Brain microvascular endothelial cell (primary cell): ENCODE measurements at places on chromosomes 6 and 20.
A peak's percentile ranks its signal among the peaks of the same experiment; 100 is the strongest.

GRCh38 chr6:136192902-136193301 lies 57.2 kb downstream of the MTFR2 start:
- no peak for DNase-seq

DNA sequence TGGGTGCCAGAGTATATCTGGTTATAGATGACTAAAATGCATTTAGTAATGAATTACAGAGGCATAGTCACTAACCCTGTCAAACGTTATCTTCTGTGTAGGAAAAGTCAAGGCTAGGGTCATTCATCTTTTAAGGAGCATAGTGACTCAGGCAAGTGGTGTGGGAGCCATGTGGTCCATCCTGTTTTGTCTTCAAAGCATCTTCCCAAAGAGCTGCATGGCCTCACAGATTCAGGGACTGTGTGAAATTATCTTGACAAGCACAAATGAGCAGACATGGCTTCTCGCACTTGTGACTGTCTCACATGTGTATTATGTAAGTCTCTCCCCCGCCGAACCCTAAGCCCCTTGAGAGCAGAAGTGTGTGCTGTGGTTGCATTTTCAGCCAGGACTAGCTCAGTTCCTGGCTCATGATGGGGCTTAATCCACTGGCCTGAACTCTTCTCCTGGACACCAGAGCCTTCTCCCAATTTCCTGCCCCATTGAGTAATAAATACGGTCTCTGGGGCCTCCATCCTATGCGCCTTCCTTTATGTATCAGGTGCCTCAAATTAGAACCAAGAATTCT lies 769.1 kb downstream of the QKI start:
- DNase-seq, result no peak

DNA sequence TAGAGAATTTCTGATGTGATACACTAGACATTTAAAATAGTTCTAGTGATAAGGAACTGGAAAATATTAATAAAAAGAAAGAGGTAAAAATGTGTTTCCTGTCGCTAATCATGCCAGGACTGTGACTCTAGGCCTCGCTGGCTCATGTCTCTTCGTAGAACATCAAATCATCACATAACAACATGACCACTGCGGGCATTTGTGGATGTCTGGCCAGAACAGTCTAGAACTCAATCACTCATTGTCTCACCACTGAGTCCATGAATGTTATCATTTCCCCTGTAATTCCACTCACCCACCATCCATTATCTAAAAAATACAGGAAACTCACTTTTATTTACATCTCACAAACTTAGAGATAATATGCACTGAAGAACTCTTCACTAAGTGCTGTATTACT lies 3.4 kb downstream of the HMGN3 start:
- DNase-seq, result no peak

GRCh38 chr6:31114541-31114878 lies at the start of gene PSORS1C1:
Gene PSORS1C1 (plus strand): TSS chr6:31114800. CDS start chr6:31129633, 14,833 bp downstream.
- DNase-seq, result peak; percentile 92

DNA sequence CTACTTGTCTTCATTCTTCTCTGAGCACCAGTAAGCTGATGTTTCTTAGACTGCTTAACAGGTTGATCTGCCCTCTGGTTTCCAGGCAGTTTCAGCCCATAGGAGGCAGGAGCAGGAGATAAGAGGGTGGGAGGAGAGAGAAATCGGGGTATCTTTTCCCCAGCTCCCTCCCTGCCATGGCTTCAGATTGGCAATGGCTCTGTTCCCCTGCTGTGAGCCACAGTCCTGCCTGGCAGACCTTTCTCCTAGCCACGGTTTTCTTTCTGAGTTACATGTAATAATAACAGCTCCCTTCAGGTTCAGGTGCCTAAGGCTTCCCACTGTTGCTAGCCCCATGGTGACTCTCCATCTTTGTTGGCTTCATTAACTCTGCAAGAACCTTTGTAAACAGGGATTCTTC lies 115.3 kb downstream of the CD83 start:
- DNase-seq, result no peak

DNA sequence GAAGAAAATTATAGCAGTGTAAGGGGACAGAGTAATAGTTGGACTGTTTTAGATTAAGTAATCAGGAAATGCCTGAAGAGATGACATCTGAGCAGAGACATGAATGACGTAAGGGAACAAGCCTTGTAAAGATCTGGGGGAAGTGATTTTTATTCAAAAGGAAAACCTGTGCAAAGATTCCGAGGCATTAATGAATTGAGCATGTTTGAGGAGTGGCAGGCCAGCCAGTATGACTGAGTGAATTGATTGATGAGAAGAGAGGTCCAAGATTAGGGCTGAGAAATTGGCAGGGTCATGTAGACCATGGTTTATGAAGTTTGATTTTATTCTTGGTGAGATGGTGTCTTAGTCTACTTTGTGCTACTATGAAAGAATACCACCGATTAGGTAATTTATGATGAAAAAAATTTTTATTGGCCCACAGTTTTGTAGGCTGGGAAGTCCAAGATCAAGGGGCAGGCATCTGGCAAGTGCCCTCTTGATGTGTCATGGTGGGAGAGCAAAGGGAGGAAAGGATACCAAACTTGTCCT lies 95.1 kb downstream of the LIN28B start:
- peak; percentile 24 for DNase-seq

GRCh38 chr6:134074151-134075055 lies 22.0 kb upstream of the SLC2A12 start:
- DNase-seq, result no peak

GRCh38 chr6:98836962-98837944 lies 2.9 kb downstream of the POU3F2 start:
- DNase-seq, result no peak

- peak; percentile 61 for DNase-seq
These were observed 72.2 kb upstream of the NAA20 start for GRCh38 chr20:19944772-19945459.

DNA sequence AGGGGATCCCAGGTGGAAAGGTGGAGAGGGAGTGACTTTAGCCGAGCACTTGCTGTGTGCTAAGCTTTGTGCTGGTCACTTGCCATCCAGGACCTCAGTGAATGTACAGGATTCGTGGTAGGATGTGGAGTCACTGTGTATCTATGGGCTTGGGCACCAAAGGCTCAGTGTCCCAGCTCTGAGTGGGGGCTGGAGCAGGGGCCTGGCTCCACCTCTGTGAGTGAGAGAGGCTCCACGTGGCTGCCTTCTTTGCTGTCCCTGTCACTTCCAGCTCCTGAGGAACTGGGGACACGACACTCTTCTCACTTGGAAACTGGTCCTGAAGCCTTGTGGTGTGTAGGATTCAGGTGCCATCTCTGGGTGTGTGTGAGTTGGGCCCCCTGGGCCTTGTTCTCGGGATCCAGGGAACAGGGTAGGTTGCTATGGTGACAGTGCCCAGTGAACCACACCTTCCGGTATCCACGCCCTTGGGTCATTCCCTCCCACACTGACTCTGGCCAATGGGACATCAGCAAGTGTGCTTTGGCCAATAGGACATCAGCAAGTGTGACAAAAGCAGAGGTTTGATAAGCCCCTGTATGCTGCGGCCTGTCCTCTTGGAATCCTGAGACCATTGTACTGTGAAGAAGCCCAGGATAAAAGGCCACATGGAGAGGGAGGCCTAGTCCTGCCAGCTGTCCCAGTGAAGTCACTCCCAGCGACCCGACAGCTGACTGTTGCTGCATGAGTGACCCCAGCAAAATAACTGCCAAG lies 87.7 kb downstream of the CDH22 start:
- DNase-seq, result no peak

DNA sequence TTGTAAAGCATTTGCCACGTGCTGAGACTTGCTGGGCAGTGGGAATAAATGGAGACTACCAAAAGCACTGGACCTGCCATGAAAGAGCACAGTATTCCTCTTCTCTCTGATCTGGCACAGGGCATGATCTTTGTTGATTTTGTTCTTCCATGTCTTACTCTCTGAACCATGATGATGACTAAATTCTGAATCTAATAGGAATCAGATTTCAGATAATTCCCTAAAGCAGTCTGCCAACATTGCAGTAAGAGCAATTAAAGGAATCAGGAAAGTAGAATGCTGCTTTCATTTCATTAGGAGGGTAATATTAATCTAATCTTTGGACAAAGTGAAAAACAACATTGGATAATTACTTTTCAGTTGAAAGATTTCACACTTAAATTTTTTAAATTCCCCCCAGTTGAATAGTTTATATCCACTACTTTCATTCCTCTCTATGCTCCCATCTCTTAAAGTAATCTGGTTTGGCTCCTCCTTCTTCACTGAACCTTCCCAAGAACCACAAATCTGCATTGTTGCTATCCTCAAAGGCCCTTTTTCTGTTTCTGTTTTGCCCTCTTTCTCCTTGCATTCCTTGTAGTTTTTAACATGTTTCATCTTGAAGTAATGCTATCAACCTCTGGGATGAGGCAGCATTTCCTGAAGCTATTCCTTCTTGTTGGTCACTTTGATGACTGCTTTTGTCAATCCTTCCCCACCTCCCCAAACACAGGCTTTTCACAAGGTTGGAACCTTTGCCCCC lies 243.2 kb upstream of the TENT5A start:
- peak; percentile 22 for DNase-seq

GRCh38 chr6:19362396-19362795 lies 474.8 kb upstream of the ID4 start:
- DNase-seq, result no peak

DNA sequence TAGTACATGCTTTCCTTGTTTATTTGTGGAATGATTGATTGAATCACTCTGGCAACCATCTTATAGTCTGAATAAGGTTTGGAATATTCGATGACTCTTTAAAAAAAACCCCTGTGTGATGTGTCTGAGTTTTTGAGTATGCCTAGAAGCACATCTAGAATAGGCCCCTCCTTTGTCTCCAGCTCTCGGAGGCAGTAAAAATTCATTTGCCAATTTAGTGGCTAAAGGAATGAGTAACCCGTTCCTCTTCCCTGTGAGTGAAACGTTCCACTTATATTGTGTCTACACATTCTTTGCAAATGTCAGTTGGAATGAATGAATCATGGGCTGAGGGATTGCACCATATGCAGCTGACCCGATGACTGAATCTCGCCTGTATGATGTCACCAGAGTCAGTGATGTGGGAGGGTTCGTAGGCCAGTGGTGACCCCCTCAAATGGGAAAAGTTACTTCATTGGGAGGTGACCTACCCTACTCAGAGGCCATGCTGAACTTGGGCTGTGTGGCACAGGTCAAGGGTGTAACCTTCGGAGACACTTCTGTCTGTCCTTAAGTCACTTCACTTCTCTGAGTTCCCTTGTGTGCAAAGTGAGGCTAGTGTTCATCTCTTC lies 21.6 kb downstream of the MOCS3 start:
- peak; percentile 99 for DNase-seq

DNA sequence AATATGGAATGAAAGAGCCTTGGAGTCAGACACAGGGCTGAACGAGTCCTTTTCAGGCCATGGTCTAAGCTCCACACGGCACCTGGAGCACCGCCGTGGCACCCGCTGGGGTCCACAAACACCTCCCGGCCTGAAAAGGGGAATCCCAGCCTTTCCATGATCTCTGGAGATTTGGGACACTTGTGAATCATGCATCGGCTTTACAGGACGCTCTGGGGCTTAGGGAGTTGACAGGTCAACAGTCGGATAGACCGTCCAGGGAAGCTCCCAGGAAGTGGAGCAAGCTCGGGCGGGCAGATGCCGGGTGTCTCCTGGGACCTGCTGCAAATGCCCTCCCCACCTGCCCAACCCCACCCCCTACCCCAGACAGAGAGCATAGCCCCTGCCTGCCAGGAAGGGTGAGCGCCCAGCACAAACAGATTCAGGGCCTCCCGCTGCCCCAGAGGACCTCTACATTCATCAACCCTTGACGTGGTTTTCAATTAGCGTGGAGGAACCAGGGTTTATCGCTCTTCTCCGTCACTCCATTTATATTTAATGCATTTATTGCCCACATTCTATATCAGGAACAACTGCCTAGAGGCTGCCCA lies 53.6 kb downstream of the YTHDF1 start:
- DNase-seq, result no peak

GRCh38 chr20:35616465-35617396 lies 1.1 kb downstream of the SPAG4 start:
- DNase-seq, result peak; percentile 86

- no peak for DNase-seq
These were observed 12.0 kb upstream of the ABRACL start for GRCh38 chr6:139016337-139017213.

DNA sequence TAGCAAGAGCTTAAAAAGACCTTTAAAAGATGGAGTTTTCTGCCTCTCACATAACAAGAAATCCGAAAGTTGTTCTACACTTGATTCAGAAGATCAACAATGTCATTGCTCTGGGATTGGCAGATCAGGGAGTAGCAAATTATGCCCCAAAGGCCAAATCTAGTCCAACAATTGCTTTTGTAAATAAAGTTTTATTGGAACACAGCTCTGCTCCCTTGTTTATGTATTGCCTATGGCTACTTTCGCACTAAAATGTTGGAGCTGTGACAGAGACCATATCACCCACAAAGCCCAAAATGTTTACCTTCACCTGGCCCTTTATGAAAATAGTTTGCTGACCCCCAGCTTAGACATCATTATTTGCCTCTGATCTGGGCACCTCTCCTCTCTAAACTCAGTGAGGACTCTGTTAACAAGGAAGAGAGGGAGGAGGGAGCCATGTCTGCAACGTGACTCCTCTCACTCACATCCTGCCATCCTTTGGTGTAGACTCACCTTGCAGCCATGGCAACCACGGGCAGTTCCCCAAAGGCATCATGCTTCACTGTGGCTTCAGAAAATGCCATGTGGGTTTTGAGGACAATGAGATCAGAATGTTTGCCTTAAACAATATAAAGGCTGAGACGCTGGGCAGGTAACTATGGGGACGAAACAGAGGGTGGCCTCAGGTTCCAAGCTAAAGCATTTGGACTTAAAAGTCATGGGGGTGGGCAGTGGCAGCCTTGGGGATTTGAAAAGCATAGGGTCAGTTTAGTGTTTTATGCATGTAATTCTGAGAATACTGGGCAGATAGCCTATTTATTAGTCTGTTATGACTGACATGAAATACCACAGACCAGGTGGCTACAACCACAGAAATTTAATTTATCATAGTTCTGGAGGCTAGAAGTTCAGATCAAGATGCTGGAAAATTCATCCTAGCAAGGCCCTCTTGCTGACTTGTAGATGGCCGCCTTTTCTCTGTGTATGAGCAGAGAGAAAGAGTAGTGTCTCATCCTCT lies 149.7 kb upstream of the TNFAIP3 start:
- no peak for DNase-seq

DNA sequence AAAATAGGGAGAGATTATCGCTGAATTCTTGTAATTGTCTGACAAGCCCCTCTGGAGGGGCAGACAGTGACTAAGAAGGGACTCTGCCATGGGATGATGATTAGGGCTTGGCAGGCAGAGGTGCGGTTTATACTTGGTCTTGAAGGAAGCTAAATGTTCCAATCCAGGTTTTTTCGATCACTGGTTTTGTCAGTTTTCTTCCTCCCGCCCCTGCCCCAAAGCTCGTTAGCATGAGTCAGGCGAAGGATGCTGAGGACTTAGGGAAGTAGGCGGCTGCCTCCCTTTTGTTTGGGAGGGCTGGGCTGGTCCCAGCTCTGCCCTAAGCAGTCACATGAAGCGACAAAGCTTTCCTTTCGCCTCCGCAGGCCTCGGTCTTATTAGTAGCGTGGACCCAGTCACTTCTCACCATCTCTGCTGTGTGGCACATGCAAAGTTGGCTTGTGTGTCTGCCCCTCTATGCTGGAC lies 314.2 kb downstream of the CDC5L start:
- no peak for DNase-seq

- DNase-seq, result no peak
These were observed 19.7 kb downstream of the GMDS start for GRCh38 chr6:2225422-2226392.
